IMR-90 (cell line): ENCODE measurements at places on chromosomes 16 and 17. TPM values are rescaled to one million over a fixed set of nuclear protein-coding genes. Genes with fewer than 3 reads are reported as not detected.
A peak's percentile ranks its signal among the peaks of the same experiment; 100 is the strongest.

- H3K27ac ChIP-seq = no peak overlapping the region
- no peak overlapping the region for H3K4me3 ChIP-seq
- peak; percentile 26 for DNase-seq
These were observed 39.0 kb downstream of the CUEDC1 start for GRCh38 chr17:57915985-57916757.

DNA sequence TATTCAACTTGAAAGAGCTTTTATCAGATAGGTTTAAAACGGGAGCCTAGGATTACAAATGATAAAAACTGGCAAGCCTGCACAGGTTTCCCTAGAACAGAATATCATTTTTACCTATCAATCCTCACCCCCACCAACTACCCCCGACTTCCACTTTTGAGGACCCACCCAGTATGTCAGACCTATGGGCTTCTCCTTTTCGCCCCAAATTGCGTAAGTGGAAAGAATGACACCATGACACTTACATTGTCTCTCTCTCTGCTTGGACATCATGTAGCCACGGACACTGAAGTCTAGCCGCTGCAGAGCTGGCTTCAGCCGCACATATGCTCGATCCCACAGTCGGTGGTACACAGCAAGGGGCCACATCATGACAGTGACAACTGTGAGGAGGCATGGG, 7.4 kb upstream of the PSMC3IP start:
- no peaks in the 10 kb centered on the region for H3K4me1 ChIP-seq
- no peak for DNase-seq
- H3K4me3 ChIP-seq = no peak overlapping the region
- H3K36me3 ChIP-seq = peaks cover 66% of the 10 kb centered on the region
- no peaks in the 10 kb centered on the region for H3K27me3 ChIP-seq
- no peak overlapping the region for H3K27ac ChIP-seq

DNA sequence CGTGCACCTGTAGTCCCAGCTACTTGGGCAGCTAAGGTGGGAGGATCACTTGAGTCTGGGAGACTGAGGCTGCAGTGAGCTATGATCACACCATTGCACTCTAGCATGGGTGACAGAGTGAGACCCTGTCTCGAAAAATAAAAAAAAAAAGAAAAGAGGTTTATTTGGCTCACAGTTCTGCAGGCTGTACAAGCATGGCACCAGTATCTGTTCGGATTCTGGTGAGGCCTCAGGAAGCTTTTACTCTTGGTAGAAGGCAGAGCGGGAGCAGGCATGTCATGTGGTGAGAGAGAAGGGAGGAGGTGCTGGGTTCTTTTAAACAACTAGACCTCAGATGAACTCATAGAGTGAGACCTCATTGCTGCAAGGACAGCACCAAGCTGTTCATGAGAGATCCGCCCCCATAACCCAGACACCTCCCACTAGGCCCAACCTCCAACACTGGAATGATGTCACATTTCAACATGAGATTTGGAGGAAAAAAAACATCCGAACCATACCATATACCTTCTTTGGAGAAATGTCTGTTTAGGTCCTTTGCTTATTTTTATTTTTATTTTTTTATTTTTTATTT, 10.3 kb upstream of the RMI2 start:
- no peaks in the 10 kb centered on the region for H3K4me1 ChIP-seq
- H3K4me3 ChIP-seq = no peak overlapping the region
- H3K27me3 ChIP-seq = no peaks in the 10 kb centered on the region

GRCh38 chr16:19844945-19845641, 39.6 kb downstream of the GPRC5B start:
- H3K4me3 ChIP-seq = no peak overlapping the region
- H3K4me1 ChIP-seq = peaks cover 5% of the 10 kb centered on the region
- H3K27ac ChIP-seq = peak overlapping the region; percentile 83
- no peaks in the 10 kb centered on the region for H3K36me3 ChIP-seq
- DNase-seq = peak; percentile 92

GRCh38 chr16:77364770-77365169, 70.1 kb downstream of the ADAMTS18 start:
- H3K4me3 ChIP-seq = no peak overlapping the region
- H3K27me3 ChIP-seq = no peaks in the 10 kb centered on the region
- no peaks in the 10 kb centered on the region for H3K4me1 ChIP-seq
- H3K27ac ChIP-seq = no peak overlapping the region
- no peak for DNase-seq
- no peaks in the 10 kb centered on the region for H3K36me3 ChIP-seq

DNA sequence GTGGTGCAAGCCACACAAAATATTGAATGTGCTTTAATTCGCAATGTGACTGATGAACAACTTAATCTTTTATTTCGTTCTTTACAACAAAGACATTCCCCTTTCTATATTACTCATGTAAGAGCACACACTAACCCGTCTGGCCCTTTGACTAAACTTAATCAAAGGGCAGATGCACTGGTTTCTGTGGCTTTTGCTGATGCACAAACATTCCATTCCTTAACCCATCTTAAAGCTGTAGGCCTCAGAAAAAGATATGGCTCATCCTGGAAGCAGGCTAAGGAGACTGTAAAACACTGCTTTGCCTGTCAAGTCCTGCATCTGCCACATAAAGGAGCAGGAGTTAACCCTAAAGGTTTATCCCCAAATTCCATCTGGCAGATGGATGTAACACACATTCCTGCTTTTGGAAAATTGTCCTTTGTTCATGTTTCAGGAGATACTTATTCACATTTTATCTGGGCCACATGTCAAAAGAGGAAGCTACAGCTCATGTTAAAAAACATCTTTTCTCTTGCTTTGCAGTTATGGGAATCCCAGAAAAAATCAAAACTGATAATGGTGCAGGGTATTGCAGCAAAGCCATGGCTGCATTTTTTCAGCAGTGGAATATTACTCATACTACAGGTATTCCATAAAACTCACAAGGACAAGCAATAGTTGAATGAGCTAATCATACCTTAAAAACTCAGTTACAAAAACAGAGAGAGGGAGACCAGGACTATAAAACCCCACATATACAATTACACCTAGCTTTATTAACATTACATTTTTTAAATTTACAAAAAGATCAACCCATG, 137.2 kb downstream of the AHSP start:
- H3K4me3 ChIP-seq = no peak overlapping the region
- peak; percentile 16 for DNase-seq
- H3K36me3 ChIP-seq = no peaks in the 10 kb centered on the region
- H3K4me1 ChIP-seq = no peaks in the 10 kb centered on the region

GRCh38 chr16:177981-178667, 1.6 kb downstream of the HBA1 start:
- H3K36me3 ChIP-seq = no peaks in the 10 kb centered on the region
- peaks cover 5% of the 10 kb centered on the region; the same call in 1 of the 2 replicates for H3K4me1 ChIP-seq
- H3K27ac ChIP-seq = no peak overlapping the region
- peaks cover 40% of the 10 kb centered on the region for H3K27me3 ChIP-seq

GRCh38 chr17:10447026-10447931, 22.1 kb downstream of the MYH4 start:
- H3K36me3 ChIP-seq = no peaks in the 10 kb centered on the region
- DNase-seq = no peak
- no peaks in the 10 kb centered on the region for H3K4me1 ChIP-seq
- H3K27ac ChIP-seq = no peak overlapping the region

DNA sequence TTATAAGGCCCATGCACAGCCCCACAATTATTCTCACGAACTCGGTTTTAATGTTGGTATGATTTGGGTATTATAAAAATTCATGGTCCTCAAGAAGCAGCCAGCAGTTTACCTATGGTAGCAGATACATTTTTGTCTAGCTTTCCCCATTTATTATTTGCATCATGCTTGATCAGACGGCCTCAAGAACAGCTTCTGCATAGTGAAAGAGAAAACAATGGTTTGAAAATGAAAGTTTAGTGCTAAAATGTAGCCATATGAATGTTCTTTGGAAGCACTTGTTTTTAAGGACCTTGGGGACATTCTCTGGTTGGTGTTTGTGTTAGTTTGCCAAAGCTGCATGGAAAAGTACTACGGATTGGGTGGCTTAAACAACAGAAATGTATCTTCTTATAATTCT, 72.4 kb upstream of the CPHXL start:
- H3K27me3 ChIP-seq = no peaks in the 10 kb centered on the region
- no peaks in the 10 kb centered on the region for H3K4me1 ChIP-seq
- H3K27ac ChIP-seq = no peak overlapping the region
- DNase-seq = no peak

- no peaks in the 10 kb centered on the region for H3K27me3 ChIP-seq
- peaks cover 8% of the 10 kb centered on the region for H3K4me1 ChIP-seq
- H3K27ac ChIP-seq = no peak overlapping the region
- no peaks in the 10 kb centered on the region for H3K36me3 ChIP-seq
- no peak overlapping the region for H3K4me3 ChIP-seq
- DNase-seq = peak; percentile 26
These were observed 6.0 kb upstream of the IGFBP4 start for GRCh38 chr17:40437095-40437732.

GRCh38 chr16:83245061-83245460, 562.7 kb upstream of the HSBP1 start:
- H3K4me3 ChIP-seq = no peak overlapping the region
- no peaks in the 10 kb centered on the region for H3K36me3 ChIP-seq
- H3K27ac ChIP-seq = no peak overlapping the region
- DNase-seq = peak; percentile 36
- H3K4me1 ChIP-seq = no peaks in the 10 kb centered on the region

Gene LRRC75A
- 0.56 and 0.72 TPM in 2 replicates for total RNA-seq

Gene ATP1B2
- total RNA-seq = not detected in 2 replicates

Gene TBC1D26
- total RNA-seq = not detected in 2 replicates

Gene DPEP3
- total RNA-seq = not detected in 2 replicates
